ENCODE measurements at places on chromosomes 13 and 19. TPM values are rescaled to one million over a fixed set of nuclear protein-coding genes. Genes with fewer than 3 reads are reported as not detected.

GRCh38 chr13:103315711-103316110 lies 249.5 kb upstream of the SLC10A2 start:
- H3K36me3 ChIP-seq, result no peaks in the 10 kb centered on the region
- no peaks in the 10 kb centered on the region for H3K27me3 ChIP-seq
- H3K4me3 ChIP-seq, result no peak overlapping the region
- H3K4me1 ChIP-seq, result no peaks in the 10 kb centered on the region

- H3K4me1 ChIP-seq, result no peaks in the 10 kb centered on the region
- no peaks in the 10 kb centered on the region for H3K27me3 ChIP-seq
- H3K4me3 ChIP-seq, result no peak overlapping the region
- DNase-seq, result no peak
- H3K36me3 ChIP-seq, result no peaks in the 10 kb centered on the region
Measured at GRCh38 chr13:24141333-24141910, 19.1 kb upstream of the SPATA13 start.

DNA sequence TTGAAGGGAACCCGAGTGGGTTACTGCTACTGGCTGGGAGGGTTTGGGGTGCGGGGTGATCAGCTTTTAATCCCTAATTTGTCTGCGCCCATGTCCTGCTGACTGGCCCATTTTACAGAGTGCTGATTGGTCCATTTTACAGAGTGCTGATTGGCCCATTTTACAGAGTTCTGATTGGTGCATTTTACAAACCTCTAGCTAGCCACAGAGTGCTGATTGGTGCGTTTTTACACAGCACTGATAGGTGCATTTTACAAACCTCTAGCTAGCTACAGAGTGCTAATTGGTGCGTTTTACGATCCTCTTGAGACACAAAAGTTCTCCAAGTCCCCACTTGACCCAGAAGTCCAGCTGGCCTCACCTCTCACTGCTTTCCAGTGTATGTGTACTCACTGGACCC lies 43.2 kb downstream of the MTMR6 start:
- H3K36me3 ChIP-seq, result peaks cover 5% of the 10 kb centered on the region
- H3K4me1 ChIP-seq, result no peaks in the 10 kb centered on the region
- no peak overlapping the region for H3K27ac ChIP-seq
- no peaks in the 10 kb centered on the region for H3K27me3 ChIP-seq
- no peak for DNase-seq

ZNF90 gene
- total RNA-seq, result 1.4 TPM

GRCh38 chr13:113607056-113607888 lies 22.7 kb downstream of the TFDP1 start:
- H3K27ac ChIP-seq, result no peak overlapping the region
- DNase-seq, result no peak
- no peaks in the 10 kb centered on the region for H3K27me3 ChIP-seq
- no peaks in the 10 kb centered on the region for H3K4me1 ChIP-seq
- no peak overlapping the region for H3K4me3 ChIP-seq

DNA sequence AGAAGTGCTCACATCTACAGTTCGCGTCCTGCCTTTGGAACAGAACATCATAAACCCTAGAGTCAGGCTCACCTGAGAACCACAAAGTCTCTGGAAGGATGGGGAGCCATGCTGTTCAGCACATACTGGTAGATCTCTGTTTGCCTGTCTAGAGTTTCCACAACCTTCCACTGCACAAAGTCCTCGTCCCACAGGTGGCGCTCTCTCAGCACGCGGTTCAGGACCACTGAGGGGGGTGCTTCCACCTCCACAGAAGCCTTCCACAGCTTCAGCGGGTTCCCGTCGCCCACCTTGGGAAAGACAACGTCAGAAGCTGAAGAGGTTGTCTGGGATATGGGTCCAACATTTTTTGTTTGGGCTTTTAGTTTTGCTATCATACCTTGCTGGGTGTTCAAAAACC lies 93.6 kb downstream of the KL start:
- no peak overlapping the region for H3K4me3 ChIP-seq
- peaks cover 98% of the 10 kb centered on the region for H3K36me3 ChIP-seq
- H3K4me1 ChIP-seq, result peaks cover 96% of the 10 kb centered on the region
- H3K27me3 ChIP-seq, result no peaks in the 10 kb centered on the region
- no peak for DNase-seq

IL11 gene
- total RNA-seq, result not detected

CLEC4M gene
- total RNA-seq, result not detected

DNA sequence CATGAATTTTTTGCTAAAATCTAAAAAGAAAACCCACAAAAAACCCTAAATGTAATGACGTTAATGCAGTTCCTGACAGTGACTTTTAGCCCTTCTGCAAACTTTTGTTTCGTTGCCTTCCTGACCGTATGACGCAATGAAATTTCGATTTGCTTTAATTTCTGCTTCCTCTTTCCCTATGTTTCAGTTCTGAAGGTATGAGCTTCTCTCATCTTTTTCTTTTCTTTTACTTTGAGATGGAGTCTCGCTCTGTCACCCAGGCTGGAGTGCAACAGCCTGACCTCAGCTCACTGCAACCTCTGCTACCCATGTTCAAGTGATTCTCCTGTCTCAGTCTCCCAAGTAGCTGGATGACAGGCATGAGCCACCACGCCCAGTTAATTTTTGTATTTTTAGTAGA lies 6.1 kb upstream of the LILRA5 start:
- no peak overlapping the region for H3K4me3 ChIP-seq
- no peaks in the 10 kb centered on the region for H3K27me3 ChIP-seq
- H3K4me1 ChIP-seq, result no peaks in the 10 kb centered on the region
- DNase-seq, result no peak
- no peak overlapping the region for H3K27ac ChIP-seq
- no peaks in the 10 kb centered on the region for H3K36me3 ChIP-seq

ADGRE3 gene
- not detected for total RNA-seq

ATXN8OS gene
- not detected for total RNA-seq

C19orf47 gene
- 17.9 TPM for total RNA-seq

NOVA2 gene
- 4.6 TPM for total RNA-seq

DNA sequence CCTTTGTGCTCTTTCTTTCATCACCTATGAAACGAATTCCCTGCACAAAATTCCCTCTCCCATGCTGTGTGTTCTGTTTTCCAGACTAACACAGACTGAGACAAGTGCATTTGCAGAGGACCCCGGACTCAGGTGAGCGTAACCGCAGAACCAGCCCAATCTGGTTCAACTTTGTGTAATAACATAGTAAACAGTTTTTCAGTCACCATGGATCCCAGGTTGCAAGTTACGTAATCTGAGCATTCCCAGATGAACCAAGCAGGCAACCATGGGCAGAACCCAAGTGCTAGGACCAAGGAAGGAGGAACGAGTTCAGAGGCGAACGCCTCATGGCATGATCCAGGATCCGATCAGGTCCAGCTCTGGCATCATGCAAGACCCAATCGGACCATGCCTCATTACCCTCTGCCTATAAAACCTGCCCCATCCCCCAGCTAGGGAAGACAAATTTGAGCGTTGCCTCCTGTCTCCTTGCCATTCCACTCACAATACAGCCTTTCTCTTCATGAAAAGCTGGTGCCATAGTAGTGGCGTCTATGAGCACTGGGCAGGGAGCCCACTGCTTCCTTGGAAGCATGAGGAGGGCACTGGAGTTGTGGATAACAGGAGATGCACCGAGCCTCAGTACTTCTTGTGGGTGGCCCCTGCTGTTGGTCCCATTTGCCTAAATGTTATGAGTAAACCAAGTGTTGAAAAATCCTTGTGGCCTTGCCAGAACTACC lies 107.6 kb downstream of the ABCC4 start:
- H3K27ac ChIP-seq, result no peak overlapping the region
- no peaks in the 10 kb centered on the region for H3K27me3 ChIP-seq
- H3K4me3 ChIP-seq, result no peak overlapping the region
- peaks cover 8% of the 10 kb centered on the region for H3K36me3 ChIP-seq

Measured in esophagus muscularis mucosa (tissue), 4 donors.